ENCODE measurements at places on chromosomes 3 and 15. TPM values are rescaled to one million over a fixed set of nuclear protein-coding genes. Genes with fewer than 3 reads are reported as not detected.
A peak's percentile ranks its signal among the peaks of the same experiment; 100 is the strongest.

GRCh38 chr3:157532529-157533297 lies 29.5 kb upstream of the VEPH1 start:
- H3K4me1 ChIP-seq: peaks cover 3% of the 10 kb centered on the region
- H3K27ac ChIP-seq: no peak overlapping the region
- H3K4me3 ChIP-seq: no peak overlapping the region
- DNase-seq: no peak
- no peaks in the 10 kb centered on the region for H3K36me3 ChIP-seq

DNA sequence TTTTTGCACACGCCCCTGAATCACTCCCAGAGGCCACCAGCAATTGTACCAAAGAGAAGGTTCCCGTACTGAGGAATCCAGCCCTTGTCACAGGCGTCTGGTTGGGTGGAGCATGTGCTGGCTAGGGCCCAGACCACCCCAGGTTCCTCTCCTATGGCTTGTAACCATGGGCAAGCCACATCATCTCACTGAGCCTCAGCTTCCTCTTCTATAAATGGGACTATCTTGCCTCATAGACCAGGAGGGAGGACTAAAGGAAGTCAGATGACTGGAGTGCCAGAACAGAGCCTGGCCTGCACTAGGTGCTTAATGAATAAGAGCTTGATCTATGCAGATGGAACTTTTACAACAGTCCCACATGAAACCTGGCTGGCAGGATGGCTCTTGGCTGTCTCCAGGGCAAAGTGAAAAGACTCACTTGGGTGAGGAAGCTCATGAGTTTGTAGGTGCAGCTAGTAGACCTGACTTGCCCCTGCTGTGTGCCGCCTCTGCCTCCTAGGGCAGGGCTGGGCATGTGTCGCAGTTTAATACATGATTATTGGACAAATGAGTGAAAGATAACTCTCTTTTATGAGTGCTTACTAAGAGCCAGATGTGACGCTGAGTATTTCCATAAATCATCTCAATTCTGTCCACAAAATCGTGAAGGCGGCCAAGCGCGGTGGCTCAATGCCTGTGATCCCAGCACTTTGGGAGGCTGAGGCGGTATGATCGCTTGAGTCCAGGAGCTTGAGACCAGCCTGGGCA lies 29.3 kb downstream of the CTSH start:
- peaks cover 29% of the 10 kb centered on the region for H3K4me1 ChIP-seq
- no peaks in the 10 kb centered on the region for H3K36me3 ChIP-seq
- no peaks in the 10 kb centered on the region for H3K27me3 ChIP-seq
- H3K4me3 ChIP-seq: no peak overlapping the region
- DNase-seq: peak; percentile 37

GRCh38 chr15:92290359-92290992 lies 103.2 kb upstream of the ST8SIA2 start:
- H3K36me3 ChIP-seq: no peaks in the 10 kb centered on the region
- H3K27ac ChIP-seq: no peak overlapping the region
- no peak for DNase-seq
- H3K4me1 ChIP-seq: no peaks in the 10 kb centered on the region
- H3K27me3 ChIP-seq: no peaks in the 10 kb centered on the region
- no peak overlapping the region for H3K4me3 ChIP-seq

DNA sequence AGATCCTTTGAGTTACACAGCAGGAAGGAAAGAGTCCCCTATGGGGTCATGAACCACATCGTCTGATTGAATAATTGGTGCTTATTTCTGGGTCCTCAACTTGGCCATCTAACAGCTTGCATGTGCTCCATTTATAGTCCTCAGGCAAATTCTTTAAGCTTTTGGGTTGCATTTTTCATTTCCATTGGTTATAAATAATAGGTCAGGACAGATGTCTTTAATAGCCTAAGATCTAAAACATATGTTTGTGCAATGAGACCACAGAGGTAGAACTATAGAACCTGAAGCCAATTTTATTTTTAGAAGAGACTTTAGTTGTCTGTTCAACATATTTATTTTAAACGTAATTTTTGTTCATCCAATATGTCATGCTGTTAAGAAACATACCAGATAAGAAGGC lies 43.2 kb downstream of the CD200R1L start:
- no peaks in the 10 kb centered on the region for H3K27me3 ChIP-seq
- no peak overlapping the region for H3K4me3 ChIP-seq
- H3K36me3 ChIP-seq: no peaks in the 10 kb centered on the region
- H3K4me1 ChIP-seq: no peaks in the 10 kb centered on the region
- H3K27ac ChIP-seq: no peak overlapping the region

GRCh38 chr3:11770477-11771391 lies 76.0 kb downstream of the TAMM41 start:
- H3K4me1 ChIP-seq: peaks cover 12% of the 10 kb centered on the region
- H3K36me3 ChIP-seq: no peaks in the 10 kb centered on the region
- no peaks in the 10 kb centered on the region for H3K27me3 ChIP-seq
- peak overlapping the region; percentile 87 for H3K27ac ChIP-seq
- H3K4me3 ChIP-seq: no peak overlapping the region
- peak; percentile 90 for DNase-seq

- H3K27me3 ChIP-seq: no peaks in the 10 kb centered on the region
- no peak for DNase-seq
- no peak overlapping the region for H3K4me3 ChIP-seq
- no peaks in the 10 kb centered on the region for H3K36me3 ChIP-seq
Observed at GRCh38 chr3:135103917-135104316, 308.9 kb downstream of the EPHB1 start.

- H3K27me3 ChIP-seq: no peaks in the 10 kb centered on the region
- H3K27ac ChIP-seq: no peak overlapping the region
- no peak overlapping the region for H3K4me3 ChIP-seq
- H3K36me3 ChIP-seq: no peaks in the 10 kb centered on the region
- DNase-seq: no peak
- peaks cover 24% of the 10 kb centered on the region for H3K4me1 ChIP-seq
Observed at GRCh38 chr3:130907966-130908365, 14.1 kb downstream of the ATP2C1 start.

DNA sequence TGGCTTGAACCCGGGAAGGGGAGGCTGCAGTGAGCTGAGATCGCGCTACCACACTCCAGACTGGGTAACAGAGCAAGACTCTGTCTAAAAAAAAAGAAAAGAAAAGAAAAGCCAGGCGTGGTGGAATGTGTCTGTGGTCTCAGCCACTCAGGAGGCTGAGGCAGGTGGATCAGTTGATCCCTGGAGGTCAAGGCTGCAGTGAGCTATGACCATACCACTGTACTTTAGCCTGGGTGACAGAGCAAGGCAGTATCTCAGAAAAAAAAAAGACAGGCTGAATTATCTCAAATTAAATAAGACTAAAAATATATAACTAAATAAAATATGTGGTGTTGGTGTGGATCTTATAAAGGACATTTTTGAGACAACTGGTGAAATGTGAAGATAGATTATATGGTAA lies 20.6 kb downstream of the SMARCC1 start:
- H3K4me1 ChIP-seq: no peaks in the 10 kb centered on the region
- no peaks in the 10 kb centered on the region for H3K27me3 ChIP-seq
- H3K4me3 ChIP-seq: no peak overlapping the region
- no peak for DNase-seq

- H3K36me3 ChIP-seq: no peaks in the 10 kb centered on the region
- no peaks in the 10 kb centered on the region for H3K27me3 ChIP-seq
- H3K27ac ChIP-seq: no peak overlapping the region
- H3K4me3 ChIP-seq: no peak overlapping the region
Observed at GRCh38 chr3:16182183-16182582, 7.7 kb downstream of the GALNT15 start.

- DNase-seq: peak; percentile 39
- peaks cover 4% of the 10 kb centered on the region for H3K4me1 ChIP-seq
- no peaks in the 10 kb centered on the region for H3K27me3 ChIP-seq
- no peak overlapping the region for H3K27ac ChIP-seq
- no peak overlapping the region for H3K4me3 ChIP-seq
Observed at GRCh38 chr3:13324835-13325501, 95.2 kb downstream of the NUP210 start.

- H3K4me1 ChIP-seq: peaks cover 4% of the 10 kb centered on the region
- H3K4me3 ChIP-seq: no peak overlapping the region
- H3K27ac ChIP-seq: no peak overlapping the region
- DNase-seq: no peak
- no peaks in the 10 kb centered on the region for H3K36me3 ChIP-seq
Observed at GRCh38 chr15:39788800-39789565, 6.3 kb upstream of the FSIP1 start.

Gene CCDC54
- not detected for total RNA-seq

Gene LTK
- 9.1 TPM for total RNA-seq

DNA sequence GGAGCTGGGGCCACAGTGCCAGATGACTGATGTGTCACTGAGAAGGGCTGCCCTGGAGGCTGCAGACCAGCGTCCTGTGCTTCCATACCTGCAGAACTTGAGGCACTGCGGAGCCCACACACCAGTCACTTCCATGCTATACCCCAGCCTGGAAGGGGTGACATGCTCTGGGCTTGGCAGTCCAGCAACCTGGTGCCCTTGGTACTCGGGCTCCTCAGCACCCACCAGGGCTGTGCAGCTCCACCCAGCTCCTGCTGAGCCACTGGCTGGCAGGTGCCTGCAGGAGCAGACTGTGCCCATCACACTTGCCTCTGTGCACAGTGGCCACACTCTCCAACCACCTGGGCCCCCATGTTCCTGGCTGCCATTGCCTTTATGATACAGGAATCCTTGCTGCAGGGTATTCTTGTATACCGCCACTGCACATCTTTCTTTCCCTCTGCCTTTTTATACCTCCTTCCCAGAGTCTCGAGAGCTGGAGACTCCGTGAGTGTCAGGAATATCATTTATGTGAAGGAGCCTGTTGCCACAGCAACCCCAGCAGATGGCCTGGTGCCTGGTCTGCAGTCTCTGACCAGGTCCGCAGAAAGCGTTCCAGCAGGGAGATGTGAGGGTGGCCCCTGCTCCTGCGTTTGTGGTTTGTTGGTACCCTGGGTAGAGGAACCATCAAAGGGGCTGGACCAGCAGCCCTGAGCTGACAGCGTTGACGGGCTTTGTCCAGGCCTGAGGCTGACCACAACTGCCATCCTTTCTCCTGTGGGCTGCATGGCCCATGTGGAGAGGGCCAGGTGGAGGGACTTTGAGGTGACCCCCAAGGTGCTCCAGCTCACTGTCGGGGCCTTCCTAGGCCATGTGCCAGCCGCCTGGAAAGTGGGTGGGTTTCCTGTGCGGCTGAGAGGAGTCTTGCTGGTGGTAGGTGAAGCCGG lies 93.4 kb upstream of the PLXNA1 start:
- no peak overlapping the region for H3K4me3 ChIP-seq
- H3K27ac ChIP-seq: no peak overlapping the region
- no peak for DNase-seq
- H3K4me1 ChIP-seq: no peaks in the 10 kb centered on the region
- no peaks in the 10 kb centered on the region for H3K27me3 ChIP-seq
- no peaks in the 10 kb centered on the region for H3K36me3 ChIP-seq

Gene ATP6V1A
- total RNA-seq: 23.6 TPM

GRCh38 chr3:49124991-49125670 lies 4.5 kb upstream of the USP19 start:
- no peaks in the 10 kb centered on the region for H3K27me3 ChIP-seq
- no peaks in the 10 kb centered on the region for H3K4me1 ChIP-seq
- no peaks in the 10 kb centered on the region for H3K36me3 ChIP-seq

GRCh38 chr3:23809294-23809693 lies 3.5 kb downstream of the UBE2E1 start:
- DNase-seq: no peak
- no peaks in the 10 kb centered on the region for H3K27me3 ChIP-seq
- peak overlapping the region; percentile 87 for H3K27ac ChIP-seq
- peaks cover 37% of the 10 kb centered on the region for H3K4me1 ChIP-seq

GRCh38 chr15:60126200-60126599 lies 122.1 kb downstream of the FOXB1 start:
- no peaks in the 10 kb centered on the region for H3K4me1 ChIP-seq
- H3K27ac ChIP-seq: no peak overlapping the region
- no peaks in the 10 kb centered on the region for H3K36me3 ChIP-seq
- H3K4me3 ChIP-seq: no peak overlapping the region
- no peak for DNase-seq
- no peaks in the 10 kb centered on the region for H3K27me3 ChIP-seq

DNA sequence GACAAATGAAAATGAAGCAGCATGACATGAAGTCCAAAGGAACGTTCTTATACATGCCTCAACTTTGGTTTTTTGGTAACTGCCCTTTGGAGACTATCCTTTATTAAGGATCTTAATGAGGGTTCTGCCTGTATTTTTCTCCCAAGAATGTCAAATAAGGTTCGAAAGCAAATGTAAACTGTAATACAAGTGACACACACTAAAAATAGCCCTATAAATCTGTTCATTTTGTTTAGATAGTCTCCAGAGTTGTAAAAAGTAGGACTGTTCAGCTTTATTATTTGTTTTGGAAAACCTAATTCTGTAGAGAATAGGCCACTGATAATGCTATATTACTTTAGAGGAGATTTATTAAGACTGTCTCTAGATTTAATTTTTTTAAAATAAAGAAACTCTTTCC lies 80.5 kb upstream of the CDIN1 start:
- H3K36me3 ChIP-seq: no peaks in the 10 kb centered on the region
- H3K27ac ChIP-seq: no peak overlapping the region
- no peak overlapping the region for H3K4me3 ChIP-seq
- H3K27me3 ChIP-seq: no peaks in the 10 kb centered on the region
- H3K4me1 ChIP-seq: no peaks in the 10 kb centered on the region
- DNase-seq: no peak

Gene CFAP100
- not detected for total RNA-seq

- no peaks in the 10 kb centered on the region for H3K36me3 ChIP-seq
- DNase-seq: no peak
- no peak overlapping the region for H3K4me3 ChIP-seq
Observed at GRCh38 chr3:186841620-186842019, 890 bp upstream of the ADIPOQ start.

DNA sequence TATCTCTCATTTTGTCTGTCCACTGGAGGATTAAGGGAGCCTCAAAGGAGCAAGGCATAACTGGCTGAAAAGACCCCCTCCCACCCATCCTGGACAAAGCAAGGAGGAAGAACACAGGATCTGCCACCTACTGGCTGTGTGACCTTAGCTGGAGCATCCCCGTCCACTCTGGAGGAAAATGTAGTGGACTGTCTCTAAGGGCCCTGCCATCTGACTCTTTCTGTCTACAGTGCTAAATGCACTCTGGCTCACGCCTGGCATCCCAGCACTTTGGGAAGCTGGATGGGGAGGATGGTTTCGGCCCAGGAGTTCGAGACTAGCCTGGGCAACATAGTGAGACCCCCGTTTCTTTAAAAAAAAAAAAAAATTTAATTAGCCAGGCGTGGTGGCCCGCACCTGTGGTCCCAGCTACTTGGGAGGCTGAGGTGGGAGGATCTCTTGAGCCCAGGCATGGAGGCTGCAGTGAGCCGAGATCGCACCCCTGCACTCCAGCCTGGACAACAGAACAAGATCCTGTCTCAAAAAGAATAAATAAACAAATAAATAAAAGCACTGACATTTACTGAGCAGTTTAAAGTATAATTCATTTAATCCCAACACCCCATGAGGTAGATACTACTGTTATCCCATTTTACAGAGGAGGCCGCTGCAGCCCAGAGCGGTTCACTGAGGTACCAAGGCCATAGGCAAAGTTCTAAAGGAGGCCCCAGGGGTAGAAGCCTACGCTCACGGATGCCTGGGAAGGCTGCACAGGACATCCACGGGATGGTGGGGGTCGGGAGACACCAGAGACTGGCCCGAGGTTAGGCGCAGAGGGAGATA lies 1.1 kb downstream of the TBC1D2B start:
- H3K4me1 ChIP-seq: peaks cover 60% of the 10 kb centered on the region
- H3K27ac ChIP-seq: peak overlapping the region; percentile 97
- DNase-seq: no peak
- no peaks in the 10 kb centered on the region for H3K27me3 ChIP-seq
- H3K4me3 ChIP-seq: peak overlapping the region; percentile 96

GRCh38 chr3:12143949-12144504 lies 14.7 kb downstream of the TIMP4 start:
- no peaks in the 10 kb centered on the region for H3K36me3 ChIP-seq
- no peak overlapping the region for H3K4me3 ChIP-seq
- H3K4me1 ChIP-seq: peaks cover 3% of the 10 kb centered on the region
- DNase-seq: peak; percentile 35
- H3K27me3 ChIP-seq: no peaks in the 10 kb centered on the region
- H3K27ac ChIP-seq: peak overlapping the region; percentile 70
